ENCODE measurements at places on chromosomes 3 and 15.

- no peak for DNase-seq
Measured at GRCh38 chr3:29064085-29064484, 216.8 kb upstream of the RBMS3 start.

DNA sequence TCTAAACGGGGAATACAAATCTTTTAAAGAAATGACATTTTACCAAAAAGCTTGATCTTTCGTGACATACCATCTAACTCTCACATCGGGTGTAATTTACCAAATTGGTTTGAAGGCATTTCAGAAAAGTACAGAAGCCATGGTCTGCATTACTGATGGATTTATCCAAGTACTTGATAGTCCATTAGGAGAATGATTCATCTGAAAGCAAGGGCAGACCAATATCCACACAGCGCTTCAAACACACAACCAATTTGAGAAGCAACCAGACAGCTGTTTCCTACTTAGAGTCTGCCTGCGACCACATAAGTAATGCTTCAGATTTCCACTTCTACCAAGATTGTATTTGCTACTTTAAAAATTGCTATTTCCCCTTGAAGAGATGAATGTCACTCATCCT, 697.6 kb upstream of the ALCAM start:
- DNase-seq: no peak

- no peak for DNase-seq
Measured at GRCh38 chr15:52559022-52559421, 9.8 kb downstream of the ARPP19 start.

DNA sequence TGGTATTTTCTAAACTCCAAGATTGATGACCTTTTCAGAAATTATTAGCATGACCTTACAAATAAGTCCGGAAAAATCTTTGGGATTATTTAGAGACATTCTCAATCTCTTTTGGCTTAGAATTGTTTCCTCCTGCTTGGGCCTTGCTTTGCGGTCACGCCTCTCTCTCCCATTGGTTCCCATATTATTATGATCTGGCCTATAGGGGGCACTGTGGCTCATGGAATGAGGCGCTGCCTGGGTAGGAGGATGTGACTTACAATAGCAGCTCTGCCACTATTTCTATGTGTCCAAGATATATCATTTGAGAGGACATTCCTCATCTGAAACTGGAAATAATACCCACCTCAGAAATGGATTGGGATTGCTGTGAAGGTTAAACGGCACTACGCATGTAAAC, 464.9 kb downstream of the MFSD1 start:
- DNase-seq: no peak

All from stimulated activated CD4-positive, alpha-beta T cell treated with anti-CD3 and anti-CD28 coated beads, Interleukin-4, amount 100 ng/mL, for 24 hours (primary cell).